Gastroesophageal sphincter (tissue), 4 donors: ENCODE measurements at places on chromosomes 6 and 20.

DNA sequence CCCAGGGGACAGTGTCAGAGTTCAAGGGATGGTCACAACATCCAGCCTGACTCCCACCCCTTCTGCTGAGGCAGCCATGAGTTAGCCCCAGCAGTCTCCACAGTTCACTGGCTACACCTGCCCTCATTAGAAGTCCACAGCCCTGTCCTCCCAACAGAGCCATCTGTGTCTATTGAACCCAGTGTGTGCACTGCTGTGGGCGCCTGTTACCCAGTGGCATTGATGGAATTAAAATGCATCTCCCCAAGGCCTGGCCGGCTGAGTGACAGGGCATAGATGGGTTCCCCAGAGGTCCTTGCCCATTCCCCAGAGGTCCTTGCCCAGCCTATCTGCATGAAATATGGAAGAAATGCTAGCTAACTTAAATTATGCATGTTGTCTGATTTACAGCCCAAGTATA is 73.3 kb downstream of the PCSK2 start:
- ATAC-seq = no peak

DNA sequence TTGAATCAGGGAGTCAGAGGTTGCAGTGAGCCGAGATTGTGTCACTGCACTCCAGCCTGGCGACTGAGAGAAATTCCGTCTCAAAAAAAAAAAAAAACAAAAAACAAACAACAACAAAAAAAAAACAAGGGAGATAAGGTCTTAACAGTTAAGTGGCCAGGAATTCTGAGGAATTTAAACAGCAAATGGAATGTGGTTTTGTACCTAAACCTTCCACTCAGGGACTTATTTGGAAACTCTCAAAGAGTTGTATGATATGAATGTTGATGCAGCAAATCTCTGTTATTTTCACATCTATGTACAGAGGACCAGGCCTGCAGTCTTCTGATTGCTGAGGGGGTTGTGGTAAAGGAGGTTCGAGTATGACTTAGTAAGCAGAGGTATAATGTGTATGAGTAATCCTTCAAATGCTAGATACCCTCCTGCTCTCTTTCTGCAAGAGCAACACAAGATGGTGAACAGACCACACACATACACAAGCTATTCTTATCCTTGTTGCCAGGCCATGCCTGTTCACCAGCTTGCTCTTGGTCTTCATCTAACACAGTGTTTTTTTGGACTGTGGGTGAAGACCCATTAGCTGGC is 174.9 kb upstream of the SCGN start:
- ATAC-seq = no peak

DNA sequence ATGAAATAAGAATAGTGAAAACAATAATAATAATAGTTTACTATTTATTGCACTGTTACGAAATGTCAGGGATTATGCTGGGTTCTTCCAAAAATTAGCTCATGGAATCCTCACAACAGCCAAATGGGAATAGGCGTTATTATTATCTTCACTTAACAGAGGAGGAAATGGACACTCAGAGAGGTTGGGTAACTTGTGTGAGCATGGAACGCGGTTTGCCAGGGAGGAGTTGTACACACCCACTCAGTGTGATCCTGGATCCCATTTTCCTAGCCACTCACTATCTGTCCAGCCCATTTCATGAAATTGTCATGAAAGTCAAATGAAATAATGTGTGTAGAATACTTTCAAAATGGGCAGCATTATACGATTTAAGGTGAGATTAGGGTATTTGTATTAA is 4.6 kb downstream of the NELFCD start:
- peak; percentile 10 for ATAC-seq

DNA sequence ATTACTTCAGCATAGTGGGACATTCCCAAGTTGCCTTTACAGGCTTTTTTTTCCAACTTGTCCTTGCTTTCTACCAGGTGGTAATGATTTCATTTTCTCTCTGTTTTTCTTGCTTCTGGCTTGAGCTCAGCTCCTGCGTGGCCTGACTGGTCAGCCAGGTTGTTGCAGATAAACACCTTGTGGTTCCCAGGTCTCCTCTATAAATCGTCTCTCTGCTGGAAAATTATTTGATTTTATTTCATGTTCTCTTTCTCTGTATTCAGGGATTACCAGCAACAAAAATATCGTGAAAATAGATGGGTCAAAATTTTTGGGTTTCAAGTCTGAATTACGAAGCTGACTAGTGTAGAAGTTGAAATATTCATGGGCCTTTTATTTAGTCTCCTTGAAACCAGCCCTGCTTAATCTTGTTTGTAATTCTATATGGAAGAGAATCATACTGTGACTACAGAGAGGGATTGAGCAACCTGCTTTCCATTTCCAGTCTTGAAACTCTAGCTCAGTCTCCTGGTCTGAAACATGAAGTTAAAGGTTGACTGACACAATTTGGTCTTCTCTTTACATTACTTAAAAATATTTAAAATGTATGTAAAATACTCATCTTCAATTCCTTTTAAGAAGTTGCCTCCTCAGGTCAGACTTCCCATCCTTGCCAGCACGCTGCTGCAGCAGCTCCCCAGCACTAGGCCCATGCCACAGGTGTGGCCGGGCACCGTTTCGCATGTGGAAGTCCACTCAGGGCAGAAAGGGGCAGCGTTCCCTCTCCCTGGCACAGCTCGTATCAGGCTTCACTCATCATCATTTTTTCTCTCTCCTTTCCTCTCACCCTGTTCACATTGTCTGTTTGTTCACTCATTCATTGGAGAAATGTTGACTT is 7.1 kb downstream of the DUSP22 start:
- no peak for ATAC-seq

DNA sequence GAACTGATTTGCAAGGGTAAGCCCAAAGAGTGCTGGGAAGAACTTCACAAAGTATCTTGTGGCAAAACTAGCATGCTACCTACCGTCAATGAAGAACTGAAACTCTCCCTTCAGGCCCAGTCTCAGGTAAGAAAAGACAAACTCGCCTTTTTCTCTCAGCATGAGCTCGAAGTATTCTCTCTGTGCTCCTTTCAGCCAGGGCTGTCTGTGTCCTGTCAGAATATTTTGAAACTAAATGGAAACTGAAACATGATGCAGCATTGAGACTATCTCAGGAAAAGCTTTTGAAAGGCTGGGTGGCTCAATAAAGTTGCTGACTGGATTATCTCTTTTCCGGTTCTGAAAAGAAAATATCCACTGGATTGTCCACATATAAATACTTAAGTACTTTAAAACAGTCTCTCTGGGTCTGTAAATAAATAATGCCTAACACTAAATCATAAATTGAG is 696 bp downstream of the CALHM5 start:
- ATAC-seq = peak; percentile 42

- ATAC-seq = no peak
Measured at GRCh38 chr6:136112262-136112661, 137.8 kb downstream of the MTFR2 start.

- ATAC-seq = peak; percentile 11
Measured at GRCh38 chr20:17936286-17936760, 32.3 kb downstream of the SNX5 start.

DNA sequence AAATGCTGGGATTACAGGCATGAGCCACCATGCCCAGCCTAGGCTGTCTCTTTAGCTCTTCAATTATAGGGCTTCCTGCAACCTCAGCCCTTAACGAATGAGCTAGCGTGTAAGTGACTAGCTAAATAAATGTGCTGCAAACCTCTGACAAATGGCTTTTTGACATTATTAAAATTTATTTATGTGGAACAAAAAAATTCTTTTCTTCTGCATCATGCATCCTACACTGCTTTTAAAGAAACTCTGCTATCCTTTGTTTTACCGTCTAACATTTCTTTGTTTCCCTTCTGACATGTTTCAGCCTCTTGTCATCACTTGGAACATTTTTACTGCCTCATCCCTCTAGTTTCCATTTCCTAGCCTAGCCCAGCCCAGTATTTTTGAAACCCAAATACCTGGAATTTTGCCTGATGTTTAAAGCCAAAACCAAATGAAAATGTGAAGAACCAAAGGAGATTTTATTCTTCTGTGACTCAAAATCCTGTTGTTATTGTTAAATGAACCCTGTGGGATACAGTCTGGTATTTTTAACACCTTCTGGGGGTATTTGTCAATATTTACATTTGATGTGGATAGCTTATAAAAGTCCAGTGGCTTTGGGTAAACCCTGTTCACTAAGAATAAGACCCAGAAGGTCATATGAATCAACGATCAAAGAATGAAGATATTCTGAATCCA is 9.5 kb downstream of the NT5E start:
- ATAC-seq = peak; percentile 42

DNA sequence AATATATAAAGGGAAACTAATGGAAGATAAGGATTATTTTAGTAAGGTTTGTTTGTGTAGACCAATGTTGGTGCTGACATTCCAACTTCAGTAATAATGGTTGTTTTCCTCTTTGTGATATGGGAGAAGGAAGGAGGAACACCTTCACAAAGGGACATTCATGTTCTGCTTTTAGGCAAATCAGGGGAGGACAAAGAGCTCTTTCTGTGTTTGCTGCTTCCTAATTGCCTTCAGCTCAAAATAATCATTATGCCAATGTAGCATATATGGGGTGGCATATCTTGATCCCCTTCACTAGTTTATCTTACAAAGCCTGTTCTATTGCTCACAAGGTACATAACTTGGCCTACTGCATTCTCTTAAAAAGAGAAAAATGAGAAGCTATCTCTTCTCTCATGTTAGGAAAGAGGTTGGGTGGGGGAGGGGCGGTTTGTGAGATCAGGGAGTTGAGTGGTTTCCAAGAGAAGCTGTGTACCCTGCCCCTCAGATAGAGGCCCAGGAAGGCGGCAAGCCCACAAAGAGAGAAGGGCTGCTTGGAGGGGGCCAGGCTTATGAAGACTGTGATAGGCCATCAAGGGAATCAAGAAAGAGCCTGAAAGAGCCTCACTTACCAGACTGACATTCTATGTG is 4.7 kb upstream of the ADGRG6 start:
- no peak for ATAC-seq

DNA sequence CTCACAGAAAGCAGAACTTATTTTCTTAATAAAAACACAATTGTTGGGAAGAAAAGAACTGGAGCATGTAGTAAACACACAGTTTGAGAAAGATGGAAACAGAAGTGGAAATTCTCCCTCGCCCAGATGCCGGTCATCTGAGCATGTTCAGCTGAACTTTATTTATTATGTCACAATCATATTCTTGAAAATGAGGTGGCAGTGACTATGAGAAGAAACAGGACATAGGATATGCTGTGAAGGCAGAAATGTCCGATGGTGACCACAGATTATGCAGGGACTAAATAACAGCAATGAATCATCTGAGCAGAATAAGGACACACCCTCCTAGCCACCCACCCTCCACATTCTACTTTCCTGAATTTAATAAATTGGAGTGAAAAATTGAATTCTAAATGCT is 425.3 kb upstream of the NOX3 start:
- ATAC-seq = peak; percentile 53

GRCh38 chr6:69789578-69789977 is 7.2 kb downstream of the LMBRD1 start:
- no peak for ATAC-seq

DNA sequence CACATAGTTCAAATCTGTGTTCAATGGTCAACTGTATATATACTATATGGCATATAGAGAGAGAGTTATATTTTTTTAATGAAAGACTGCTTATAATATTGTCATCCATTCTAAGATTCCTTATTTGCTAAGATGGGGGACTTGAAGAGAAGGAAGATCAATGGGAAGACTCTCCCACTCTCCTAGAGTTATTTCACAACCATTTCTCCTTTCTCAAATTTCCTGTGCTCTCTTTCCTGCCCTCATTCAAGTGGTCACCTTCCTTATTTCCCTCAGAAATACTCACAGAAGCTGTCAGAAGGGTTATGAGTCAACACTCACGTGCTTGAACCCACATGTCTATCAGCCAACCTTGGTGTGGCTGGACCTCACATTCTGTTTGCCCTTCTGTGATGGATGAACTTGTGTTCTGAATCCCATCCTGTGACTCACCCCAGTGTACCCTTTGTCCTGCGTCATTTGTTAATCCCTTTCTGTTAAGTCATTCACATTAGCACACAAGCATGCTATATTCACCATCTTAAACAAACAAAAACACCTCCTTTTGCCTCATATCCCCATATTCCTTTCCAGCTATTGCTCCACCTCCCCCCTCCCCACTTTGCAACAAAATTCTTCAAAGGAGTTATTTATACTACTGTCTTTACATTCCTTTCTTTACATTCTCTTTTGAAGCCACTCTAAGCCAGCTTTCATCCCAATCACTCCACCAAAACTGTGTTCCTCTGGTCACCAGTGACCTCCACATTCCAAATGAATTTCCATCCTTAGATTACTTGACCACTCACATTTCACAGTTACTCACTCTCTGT is 279.3 kb upstream of the TCF21 start:
- ATAC-seq = peak; percentile 38

- ATAC-seq = no peak
Measured at GRCh38 chr20:2798814-2799213, 1.6 kb downstream of the CPXM1 start.

GRCh38 chr6:1382331-1382882 is 7.0 kb upstream of the FOXF2 start:
- ATAC-seq = peak; percentile 60

- ATAC-seq = no peak
Measured at GRCh38 chr20:19673575-19673974, 84.5 kb upstream of the RIN2 start.

GRCh38 chr6:35358086-35358485 is 15.7 kb downstream of the PPARD start:
- ATAC-seq = no peak

- ATAC-seq = no peak
Measured at GRCh38 chr6:68339488-68340131, 295.5 kb upstream of the ADGRB3 start.

DNA sequence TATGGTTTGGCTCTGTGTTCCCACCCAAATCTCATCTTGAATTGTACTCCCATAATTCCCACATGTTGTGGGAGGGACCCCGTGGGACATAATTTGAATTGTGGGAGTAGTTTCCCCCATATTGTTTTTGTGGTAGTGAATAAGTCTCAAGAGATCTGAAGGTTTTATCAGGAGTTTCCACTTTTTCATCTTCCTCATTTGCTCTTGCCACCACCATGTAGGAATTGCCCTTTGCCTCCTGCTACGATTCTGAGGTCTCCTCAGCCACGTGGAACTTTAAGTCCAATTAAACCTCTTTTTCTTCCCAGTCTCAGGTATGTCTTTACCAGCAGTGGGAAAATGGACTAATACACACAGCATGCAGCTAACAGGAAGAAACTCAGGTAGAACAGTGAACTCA is 108.8 kb upstream of the BCLAF1 start:
- no peak for ATAC-seq

DNA sequence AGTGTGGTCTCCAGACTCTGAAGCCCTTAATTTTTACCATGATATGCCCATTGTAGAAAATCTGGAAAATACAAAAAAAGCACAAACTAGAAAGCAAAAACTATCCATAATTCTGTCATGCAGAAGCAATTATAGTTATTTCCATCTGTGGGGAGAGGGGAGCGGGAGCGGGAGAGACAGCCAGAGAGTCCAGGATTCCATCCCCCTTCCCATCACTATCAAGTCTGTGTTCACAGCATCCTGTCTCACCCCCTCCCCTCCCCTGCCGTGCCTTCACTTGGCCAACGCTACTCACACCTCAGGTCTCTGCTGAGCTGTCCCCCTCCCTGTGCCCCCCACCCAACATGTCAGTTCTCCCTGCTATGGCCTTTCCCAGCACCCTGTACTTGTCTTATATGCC is 14.5 kb downstream of the RIMS4 start:
- ATAC-seq = no peak
